Subcutaneous preadipocyte (primary cell): ENCODE measurements at places on chromosomes 3 and 15. TPM values are rescaled to one million over a fixed set of nuclear protein-coding genes. Genes with fewer than 3 reads are reported as not detected.

The ALG1L2 gene
- 0.37 and 0.39 TPM in 2 replicates for total RNA-seq

The MPI gene
- total RNA-seq: 51.0 and 63.2 TPM in 2 replicates

The ARNT2 gene
- 1.8 and 10.7 TPM in 2 replicates for total RNA-seq

The SCG5 gene
- total RNA-seq: 1.4 and 1.8 TPM in 2 replicates
